NCI-H2171 treated with DMSO at 0.1 percent for 48 hours (cell line): ENCODE measurements at places on chromosomes 11 and 22.

DNA sequence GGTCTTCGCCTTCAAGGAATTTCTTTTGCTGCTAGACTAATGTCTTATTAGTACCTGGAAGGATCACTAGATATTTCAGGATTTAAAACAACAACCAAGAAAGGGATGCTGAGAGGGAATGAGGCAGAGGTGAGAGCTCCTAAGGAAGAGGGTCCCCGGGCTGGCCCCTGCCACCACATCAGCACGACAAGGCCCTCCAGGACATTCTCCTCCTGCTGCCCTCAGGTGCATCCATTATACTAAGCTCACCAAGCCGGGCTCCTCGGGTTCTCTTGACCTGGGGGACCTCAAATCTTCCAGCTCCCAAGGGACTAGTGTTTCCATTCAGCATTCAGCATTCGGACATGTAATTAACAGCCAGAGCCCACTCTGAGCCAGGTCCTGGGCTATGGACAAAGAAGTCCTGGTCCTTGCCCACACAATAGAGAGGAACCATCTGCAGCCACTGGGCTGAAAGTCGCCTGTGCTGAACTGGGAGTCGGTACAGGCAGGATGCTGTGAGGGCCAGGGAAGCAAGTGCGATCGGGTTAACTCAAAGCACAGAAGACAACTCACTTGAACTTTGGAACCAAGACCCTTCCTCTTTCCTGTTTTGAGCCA is 29.4 kb upstream of the OAF start:
- DNase-seq: no peak

DNA sequence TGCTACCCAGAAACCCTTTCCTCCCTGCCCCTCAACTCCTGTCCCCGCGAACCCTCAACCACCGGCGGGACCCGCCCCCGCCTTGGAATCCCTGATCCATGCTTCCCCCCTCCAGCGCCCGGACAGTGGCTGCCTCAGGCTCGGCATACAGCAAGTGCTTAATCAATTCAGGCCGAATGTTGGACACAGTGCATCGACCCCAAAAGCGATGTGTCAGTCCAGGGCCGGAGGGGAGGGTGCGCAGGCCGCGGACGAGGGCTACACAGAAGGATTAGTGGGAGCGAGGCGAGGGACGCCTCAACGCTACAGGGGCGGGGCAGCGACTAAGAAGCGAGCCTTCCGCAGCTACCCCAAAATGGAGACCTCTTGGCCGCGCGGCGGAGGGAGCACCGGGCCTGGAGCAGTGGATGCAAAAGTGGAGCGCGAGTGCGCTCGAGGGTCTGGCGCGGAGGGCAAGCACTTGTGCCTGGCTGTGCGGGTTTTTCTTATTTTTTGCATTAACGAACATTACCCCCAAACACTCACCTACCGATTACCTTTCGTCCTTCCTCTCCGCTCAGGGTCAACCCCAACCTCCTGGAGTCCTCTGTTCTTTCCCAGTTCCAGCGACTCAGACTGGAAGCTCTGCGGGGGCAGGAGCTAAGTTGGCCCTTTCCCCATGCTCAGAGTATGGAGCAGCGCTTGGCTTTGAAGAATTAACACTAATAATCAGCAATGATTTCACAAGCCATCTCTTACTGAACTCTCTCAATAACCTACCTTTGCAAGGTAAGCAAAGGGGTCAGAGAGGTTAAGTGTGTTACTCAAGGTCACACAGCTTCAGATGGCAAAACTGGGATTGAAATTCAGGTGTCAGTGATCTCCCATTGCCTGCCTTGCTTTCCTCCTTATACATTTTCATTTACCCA is 30.0 kb upstream of the WNT11 start:
- DNase-seq: peak; percentile 54

DNA sequence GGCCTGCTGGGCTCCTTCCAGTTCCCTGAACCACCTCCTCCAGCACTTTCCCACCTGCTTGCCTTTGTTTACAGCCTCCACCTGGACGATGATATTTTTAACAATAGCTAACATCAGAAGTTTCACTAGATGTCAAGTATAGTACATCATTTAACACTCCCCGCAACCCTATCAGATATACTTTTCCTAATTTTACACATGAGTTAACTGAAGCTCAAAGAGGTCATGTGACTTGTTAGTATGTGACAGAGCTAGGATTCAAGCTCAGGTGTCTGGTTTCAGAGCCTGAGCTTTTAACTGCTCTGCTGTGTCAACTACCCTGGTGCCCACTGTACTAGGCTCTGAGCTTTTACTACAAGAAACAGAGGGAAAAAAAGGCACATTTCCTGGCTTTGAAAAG is 14.3 kb upstream of the HPX start:
- no peak for DNase-seq

DNA sequence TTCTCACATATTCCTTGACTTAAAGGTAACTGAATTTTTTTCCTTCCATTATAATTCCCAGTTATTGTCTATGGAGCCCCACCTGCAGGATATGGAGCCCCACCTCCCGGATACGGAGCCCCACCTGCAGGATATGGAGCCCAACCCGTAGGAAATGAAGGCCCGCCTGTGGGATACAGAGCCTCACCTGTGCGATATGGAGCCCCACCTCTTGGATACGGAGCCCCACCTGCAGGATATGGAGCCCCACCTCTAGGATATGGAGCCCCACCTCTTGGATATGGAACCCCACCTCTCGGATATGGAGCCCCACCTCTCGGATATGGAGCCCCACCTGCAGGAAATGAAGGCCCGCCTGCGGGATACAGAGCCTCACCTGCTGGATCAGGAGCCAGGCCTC is 28.1 kb downstream of the WBP2NL start:
- no peak for DNase-seq

- DNase-seq: no peak
Measured at GRCh38 chr11:77082838-77083565, 16.2 kb downstream of the CAPN5 start.
